WTC11 (cell line): ENCODE measurements at places on chromosomes 16 and 17. TPM values are rescaled to one million over a fixed set of nuclear protein-coding genes. Genes with fewer than 3 reads are reported as not detected.
A peak's percentile ranks its signal among the peaks of the same experiment; 100 is the strongest.

Gene SLC9A5
- 10.3 to 14.4 TPM (median 12.9 TPM) in 3 replicates for total RNA-seq

Gene FA2H
- 6.0 to 10.9 TPM (median 6.6 TPM) in 3 replicates for total RNA-seq

- no peak for DNase-seq
Measured at GRCh38 chr17:17954079-17954478, 18.1 kb downstream of the TOM1L2 start.

- DNase-seq: no peak
Measured at GRCh38 chr17:71455219-71455618, 665.6 kb upstream of the SOX9 start.

- DNase-seq: peak; percentile 40
Measured at GRCh38 chr16:7025616-7026190, 306.9 kb upstream of the RBFOX1 start.

DNA sequence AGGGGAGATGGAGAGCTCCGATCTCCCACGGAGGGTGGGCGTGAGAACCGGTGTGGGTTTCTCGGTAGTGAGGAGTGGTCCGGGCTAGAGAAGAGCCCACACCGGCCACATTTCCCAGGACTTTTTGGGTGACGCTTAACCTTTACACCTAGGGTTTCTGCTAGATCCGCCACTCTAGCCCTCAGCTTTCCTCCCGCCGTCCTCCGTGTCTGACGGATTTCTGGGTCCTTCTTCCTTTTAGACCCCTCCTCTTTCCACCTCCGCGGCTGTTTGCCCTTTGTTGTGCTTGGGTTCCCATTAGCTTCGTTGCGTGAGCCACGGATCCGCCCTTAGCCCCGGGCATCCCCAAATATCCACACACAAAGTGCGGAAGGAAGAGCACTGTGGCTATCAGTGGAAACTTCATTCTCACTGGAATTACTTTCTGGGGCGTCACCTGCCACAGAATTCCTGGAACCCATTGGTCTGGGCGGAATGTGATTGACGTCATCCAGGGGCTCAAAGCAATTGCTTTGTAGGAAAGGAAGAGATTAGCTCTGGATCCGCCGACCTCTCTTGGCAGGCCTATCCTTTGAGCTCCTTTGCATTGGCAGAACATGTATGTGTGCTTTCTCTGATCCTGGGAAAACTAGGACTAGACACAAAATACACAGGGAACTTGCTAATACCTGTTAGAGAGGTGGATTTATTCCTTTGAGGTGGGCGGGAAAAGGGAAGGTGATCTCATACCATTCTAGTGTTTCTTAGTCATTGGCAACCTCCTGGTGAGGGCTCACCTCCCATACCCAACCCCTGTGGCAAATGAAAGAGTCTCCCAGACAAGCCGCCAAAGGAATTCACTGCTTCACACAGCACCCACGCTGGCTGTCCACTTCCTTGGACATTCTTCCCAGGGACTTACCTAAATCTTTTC lies 654 bp downstream of the TNFAIP1 start:
- peak; percentile 68 for DNase-seq

DNA sequence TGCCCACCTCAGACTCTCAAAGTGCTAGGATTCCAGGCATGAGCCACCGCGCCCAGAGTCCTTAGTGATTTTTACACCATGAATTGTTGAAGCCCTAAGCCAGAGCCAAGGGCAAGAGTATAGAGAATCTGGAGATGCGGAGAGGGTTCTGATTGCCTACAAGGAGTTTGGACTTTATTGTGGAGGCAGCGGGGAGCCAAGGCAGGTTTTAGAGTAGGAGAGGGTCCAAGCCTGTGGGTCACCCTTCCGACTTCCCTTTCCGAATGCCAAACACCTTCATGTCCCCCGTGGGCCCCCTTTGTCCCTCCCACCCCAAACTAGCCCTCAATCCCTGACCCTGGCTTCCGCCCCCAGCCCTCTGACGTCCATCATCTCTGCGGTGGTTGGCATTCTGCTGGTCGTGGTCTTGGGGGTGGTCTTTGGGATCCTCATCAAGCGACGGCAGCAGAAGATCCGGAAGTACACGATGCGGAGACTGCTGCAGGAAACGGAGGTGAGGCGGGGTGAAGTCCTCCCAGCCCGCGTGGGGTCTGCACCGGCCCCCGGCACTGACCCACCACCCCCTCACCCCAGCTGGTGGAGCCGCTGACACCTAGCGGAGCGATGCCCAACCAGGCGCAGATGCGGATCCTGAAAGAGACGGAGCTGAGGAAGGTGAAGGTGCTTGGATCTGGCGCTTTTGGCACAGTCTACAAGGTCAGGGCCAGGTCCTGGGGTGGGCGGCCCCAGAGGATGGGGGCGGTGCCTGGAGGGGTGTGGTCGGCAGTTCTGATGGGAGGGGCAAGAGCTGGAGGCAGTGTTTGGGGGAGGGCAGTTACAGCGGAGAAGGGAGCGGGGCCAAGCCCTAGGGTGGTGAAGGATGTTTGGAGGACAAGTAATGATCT lies 7.1 kb downstream of the MIEN1 start:
- peak; percentile 76 for DNase-seq

DNA sequence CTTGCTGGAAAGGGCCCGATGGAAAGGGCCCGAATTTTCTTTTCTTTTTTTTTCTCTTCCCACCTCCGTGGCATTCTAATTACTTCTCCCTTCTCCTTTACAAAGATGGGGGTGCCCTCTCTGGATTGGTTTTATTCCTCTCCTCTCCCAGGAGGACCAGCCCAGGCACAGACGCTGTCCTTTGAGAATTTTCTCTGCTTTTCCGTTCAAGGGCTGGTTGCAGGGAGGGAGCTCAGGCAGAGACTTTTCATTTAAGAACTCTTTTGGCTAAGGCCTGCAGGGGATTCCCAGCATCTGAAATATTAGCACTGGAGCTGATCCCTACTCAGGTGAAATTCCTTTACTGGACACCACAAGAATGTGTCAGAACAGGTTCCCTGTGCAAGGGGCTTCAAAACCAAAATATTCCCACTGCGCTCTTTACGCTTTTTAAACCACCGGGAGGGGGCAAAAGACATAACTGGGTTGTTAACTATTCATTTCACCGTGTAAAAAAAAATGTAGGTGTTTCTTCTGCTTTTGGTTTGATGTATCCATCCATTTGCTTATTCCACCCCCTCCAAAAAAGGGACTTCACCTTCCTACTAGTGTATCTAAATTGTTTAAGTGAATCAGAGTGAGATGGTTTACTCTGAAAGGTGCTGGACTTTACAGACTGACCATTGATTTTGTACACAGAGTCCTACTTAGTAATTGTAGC lies 1.4 kb downstream of the NFAT5 start:
- no peak for DNase-seq
